ENCODE measurements at places on chromosomes 6 and 20.

GRCh38 chr6:74320074-74320473, 624.1 kb downstream of the CD109 start:
- DNase-seq, result no peak

DNA sequence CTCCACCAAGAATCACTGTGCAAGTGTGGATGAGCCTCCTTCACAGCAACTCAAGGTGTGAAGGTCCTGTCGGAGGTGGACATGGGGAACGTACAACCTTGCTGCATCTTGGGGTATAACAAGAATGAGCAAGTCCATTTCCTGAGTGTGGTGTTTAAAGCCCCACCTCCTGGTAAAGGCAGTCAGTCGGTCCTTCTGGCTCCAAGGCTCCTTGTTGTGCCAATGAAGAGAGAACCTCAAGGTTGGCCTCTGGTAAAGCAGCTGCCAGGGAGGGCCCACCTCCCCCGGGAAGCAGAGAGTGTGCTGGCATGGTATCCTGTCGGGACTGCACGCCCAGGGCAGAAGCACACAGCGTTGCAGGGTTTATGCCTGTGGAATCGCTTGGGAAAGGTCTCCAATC, 12.4 kb upstream of the MAS1 start:
- no peak for DNase-seq

- peak; percentile 26 for DNase-seq
Observed at GRCh38 chr20:11117808-11118528, 444.2 kb upstream of the JAG1 start.

DNA sequence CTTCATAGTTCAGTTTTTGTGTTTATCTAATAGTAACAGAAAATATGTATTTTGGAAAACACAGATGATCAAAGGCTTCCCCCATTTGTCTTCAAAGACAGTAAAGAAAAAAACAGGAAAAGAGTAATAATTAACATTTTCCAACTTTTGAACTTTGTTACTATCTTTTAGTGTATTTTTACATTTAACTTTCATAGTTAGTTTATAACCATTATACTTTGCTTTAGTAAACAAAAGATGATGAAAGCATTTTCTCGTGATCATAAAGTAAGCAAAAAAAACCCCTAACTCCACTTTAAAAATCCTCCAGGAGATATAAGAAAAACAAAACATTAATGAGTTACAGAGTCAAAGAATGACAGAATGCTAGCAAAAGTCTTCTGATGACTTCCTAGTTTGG, 13.6 kb upstream of the GPRC6A start:
- no peak for DNase-seq

DNA sequence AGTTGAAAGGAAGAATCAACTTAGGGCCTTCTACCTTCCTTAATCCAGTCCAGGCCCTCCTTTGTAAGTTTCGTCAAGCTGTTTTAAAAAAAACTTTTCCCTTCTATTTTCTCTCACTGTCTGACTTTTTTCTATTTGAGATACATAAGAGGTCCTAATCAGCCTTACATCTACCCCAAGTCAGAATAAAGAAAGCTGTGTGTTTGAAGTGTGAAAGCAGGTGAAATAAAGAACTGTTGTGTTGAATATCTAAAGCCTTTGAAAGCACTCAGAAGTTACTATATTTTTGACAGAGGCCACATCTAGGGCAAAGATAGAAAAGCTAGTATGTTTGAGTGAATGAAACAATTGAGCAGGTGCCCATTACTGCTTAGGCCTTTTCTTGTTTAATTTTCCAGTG, 35.5 kb downstream of the SH3BGRL2 start:
- no peak for DNase-seq
